ENCODE measurements at places on chromosomes 7 and 10.

DNA sequence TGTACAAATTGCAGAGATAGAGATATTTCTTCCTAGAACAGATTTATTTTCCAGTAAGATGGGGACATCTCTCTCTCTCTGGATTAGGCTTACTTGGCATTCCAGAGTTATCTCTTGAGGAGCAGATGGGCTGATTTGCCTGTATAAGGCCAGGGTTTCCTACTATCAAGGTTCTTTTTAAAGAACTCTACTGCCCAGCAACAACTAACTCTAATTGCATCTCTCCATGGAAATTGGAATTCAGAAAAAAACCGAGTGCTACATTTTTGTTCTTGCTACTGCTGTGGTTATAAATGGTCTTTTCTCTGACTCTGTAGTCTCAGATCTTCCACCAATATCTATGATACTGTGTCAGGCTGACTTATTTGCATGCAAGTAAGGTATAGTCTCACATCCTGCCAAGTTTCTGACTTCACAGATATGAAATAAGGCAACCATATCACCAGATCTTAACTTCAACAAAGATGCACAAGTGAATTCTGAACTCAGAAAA lies 161.1 kb downstream of the CRPPA start:
- DNase-seq: no peak

- DNase-seq: peak; percentile 95
Observed at GRCh38 chr7:11458736-11459483, 373.1 kb downstream of the THSD7A start.

- no peak for DNase-seq
Observed at GRCh38 chr10:124453960-124454610, 4.2 kb upstream of the NKX1-2 start.

- DNase-seq: no peak
Observed at GRCh38 chr7:107023522-107024151, 20.9 kb upstream of the PRKAR2B start.

- no peak for DNase-seq
Observed at GRCh38 chr7:30327813-30328212, 43.4 kb downstream of the ZNRF2 start.

- DNase-seq: no peak
Observed at GRCh38 chr7:139523199-139523941, at the start of gene CLEC2L. Gene CLEC2L (plus strand): TSS chr7:139523685. CDS start chr7:139523928, 243 bp downstream.

DNA sequence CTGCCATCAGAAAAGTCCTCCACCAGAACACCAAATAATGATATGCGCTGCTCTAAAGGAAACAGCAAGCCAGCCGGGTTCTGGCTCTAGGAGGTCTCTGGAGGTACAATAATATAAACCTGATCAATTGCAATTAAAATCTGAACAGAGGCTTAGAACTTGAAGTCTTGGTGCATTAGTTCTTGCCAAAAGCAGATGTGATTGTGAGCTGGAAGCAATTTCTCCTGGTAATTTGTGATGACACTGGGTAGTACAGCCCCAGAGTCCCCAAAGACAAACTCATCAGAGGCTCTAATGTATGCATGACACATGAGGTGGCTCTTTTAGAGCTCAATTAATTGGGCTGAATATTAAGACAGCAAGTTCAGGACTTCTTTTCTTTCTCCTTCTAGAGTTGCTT lies 3.3 kb downstream of the ETV1 start:
- no peak for DNase-seq
